ENCODE measurements at places on chromosomes 1 and 21.
A peak's percentile ranks its signal among the peaks of the same experiment; 100 is the strongest.

DNA sequence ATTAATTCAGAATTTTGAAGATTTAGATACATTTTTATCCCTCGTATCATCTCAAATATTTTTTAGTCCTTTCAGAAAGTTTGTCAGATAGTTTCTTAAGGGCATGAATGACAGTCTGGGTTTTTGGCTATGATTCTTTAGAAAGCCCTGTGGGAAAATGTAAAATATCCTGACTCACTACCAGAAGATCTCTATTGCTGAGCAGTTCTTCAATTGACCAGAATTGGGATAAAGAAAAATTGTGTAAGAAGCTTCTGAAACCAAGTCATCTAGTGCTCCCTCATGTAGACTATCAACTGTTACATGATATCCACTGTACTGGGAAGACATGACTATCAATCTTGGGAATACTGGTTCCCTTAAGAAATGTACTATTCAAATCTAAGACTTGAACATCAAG lies 608.3 kb upstream of the CHRM3 start:
- no peak for DNase-seq

DNA sequence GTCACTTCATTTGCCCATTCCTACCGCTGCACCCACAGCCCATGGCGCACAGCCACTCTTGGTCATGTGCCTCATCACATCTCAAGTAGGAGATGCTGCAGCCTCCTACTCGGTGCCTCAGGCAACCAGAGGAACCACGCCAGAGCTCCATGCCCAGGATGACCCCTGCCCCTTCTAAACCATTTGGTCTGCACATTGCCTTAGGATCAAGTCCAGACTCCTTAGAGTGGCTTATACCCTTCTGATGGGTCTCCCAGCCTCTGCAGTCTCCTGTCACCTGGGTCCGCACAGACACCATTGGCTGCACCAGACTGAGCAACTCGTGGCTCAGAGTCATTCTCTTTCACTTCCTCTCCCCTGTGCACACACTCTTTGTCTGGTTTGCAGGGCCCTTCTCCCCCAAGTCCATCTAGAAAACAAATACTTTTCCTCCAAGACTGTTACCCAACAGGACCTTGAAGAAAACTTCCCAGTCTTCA lies 2.2 kb upstream of the ADORA3 start:
- DNase-seq: no peak

GRCh38 chr1:200355801-200356200 lies 54.0 kb downstream of the ZNF281 start:
- DNase-seq: no peak

DNA sequence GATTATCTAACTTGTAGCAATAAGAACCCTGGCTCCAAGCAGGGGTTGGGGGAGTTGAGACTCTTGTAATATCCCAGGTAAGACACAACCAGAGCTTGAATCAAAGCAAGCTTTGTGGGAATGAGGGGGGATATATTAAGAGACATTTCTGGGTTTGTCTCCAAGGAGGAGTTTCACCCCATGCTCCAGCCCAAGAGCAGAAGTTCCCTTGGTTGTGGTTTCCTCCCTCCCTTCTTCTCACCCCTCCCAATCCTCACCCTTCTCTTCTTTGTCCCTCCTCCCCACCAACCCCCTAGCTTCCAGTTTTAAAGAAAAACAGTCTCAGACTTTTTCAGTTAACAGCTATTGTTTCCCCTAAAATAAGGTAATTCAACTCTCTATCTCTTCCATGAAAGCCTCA lies 11.9 kb downstream of the TRAF3IP3 start:
- no peak for DNase-seq

DNA sequence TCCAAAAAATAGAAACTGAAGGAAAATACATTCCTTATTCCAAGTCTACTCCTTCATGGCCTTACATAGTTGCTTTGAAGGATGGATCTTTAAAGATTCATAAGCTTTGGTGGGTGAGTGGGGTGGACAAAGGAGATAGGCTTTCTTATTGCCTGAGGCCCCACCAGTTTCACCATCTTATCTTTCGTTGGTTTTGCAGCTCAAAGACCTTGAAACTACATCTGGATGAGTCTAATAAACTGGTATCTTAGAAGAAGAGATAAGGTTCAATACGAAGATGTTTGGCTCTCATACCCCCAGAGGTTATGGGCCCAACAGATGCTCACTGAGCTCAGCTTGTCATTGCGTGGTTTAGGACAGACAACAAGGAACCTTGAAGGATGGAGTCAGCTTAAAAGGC lies 201.5 kb downstream of the HS2ST1 start:
- no peak for DNase-seq

DNA sequence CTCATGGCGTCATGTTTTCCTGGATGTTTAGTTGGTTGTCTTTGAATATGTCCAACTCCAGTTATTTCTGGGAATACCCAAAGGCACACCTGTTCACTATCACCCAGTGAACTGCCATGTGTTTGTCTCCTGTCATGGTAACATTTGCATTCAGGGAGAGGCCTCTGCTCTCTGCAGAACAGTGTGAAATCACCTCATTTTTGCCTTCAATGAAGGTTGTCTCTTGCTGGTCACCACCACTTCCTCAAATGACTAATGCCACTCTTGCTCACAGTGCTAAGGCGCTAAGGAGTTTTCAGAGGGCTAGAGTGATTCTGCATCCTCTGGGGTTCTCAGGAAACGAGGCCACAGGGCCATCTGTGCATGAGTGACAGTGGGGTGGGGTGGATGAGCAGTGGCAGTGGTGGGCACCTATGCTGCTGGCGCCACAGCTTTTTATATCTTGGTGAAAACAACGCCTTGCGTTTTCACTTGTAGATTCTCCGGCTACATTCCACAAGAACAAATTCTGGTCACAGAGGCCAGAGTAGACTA lies 60.0 kb upstream of the ATP5PO start:
- DNase-seq: peak; percentile 79

GRCh38 chr1:239987103-239987745 lies 104.5 kb upstream of the FMN2 start:
- DNase-seq: peak; percentile 78

DNA sequence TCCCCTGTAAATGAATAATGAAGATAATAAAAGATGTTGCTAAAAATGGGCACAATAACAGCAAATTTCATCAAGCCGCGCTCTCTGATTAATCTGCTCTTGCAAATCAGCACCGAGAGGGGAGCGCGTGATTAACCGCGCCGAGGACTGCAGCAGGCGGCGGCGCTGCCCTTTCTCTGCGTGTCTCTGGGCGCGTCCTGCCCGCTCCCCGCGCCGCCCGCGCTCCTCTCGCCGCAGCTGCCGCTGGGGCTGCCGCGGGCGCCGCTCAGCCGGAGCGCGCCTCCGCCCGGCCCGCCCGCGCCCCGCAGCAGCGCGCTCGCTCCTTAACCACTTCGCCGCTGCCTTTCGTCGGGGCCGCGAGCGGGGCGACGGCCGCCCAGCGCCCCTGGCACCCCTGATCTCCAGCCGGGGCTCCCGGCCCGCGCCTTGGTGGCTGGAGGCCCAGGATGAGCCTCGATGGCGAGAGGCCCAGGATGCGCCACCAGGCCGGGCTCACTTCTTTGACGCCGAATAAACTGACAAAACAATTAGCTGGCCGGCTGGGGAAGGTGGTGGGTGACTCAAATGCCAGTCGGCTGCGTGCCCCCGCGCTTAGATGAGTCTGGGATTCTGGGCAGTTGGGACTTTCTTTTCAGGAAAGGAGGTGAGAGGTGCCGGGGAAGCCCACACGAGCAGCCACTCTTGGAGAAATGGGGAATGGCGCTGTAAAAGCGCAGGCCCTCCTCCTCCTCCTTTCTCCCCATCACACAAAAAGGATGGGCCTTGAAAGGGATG lies 221.4 kb upstream of the PKN2 start:
- peak; percentile 17 for DNase-seq

DNA sequence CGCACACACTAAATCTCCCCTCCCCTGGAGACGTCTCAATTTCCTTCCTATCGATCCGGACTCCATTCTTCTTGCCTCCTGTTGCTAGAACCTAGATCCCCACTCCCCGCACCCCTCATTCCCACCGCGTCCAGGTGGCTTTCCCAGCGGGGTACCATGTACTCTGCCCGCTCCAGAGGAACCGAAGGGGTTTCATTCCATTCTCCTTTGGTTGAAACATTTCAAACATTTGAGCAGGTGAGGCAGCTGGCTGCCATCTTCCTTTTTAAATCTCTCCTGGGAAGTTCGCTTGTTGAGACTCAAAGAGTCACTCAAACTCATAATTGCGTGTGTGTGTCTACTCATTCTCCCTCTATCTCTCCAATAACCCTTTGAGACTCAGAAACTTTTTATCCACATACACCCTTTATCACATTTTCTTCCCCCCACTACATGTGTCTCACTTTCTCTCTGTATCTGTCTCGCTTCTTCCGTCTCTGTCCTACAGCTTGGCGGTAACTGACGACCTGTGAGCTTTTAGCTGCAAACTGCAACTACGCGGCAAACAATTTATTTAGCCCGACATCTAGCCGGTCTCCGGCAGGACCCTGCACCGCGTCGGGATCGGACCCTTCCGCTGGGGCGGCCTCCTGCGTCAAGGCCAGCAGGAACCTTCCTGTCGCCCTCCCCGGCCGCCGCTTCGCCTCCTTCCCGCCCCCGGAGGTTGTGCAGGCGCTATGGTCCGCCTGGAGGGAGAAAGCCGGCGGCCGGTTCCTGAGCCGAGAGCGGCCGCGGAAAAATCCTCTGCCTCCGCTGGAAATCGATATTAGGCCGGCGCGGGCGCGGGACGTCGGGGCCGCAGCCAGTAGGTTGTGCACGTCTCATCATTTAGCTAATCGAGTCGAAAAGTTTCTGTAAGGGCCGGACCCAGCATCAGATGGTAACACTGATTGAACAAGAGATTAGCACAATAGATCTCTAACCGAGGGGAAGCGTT lies 3.0 kb upstream of the FOXD3 start:
- no peak for DNase-seq

GRCh38 chr1:208059409-208060001 lies 148.6 kb upstream of the CD34 start:
- DNase-seq: no peak

DNA sequence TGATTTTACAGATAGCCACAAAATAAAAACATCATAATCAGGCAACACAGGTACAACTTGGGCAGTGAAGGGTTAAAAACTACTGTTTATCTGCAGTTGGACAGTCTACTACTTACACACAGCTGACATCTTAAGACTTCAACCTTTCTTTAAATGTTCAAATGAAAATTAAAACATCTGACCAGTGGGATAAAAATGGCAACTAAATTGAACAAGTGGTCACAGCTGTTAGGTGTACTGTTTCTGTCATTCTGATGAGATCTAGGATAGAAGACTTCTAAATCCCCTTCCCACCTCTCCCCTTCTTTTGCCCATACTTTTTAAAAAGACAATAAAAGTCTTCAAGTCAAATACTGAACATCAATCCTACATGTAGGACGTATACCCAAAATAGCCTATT lies 56.2 kb downstream of the ENAH start:
- no peak for DNase-seq

- DNase-seq: no peak
These were observed 82.5 kb downstream of the PDE9A start for GRCh38 chr21:42735944-42736343.

- no peak for DNase-seq
These were observed 234.4 kb upstream of the CHRM3 start for GRCh38 chr1:239151937-239152336.

DNA sequence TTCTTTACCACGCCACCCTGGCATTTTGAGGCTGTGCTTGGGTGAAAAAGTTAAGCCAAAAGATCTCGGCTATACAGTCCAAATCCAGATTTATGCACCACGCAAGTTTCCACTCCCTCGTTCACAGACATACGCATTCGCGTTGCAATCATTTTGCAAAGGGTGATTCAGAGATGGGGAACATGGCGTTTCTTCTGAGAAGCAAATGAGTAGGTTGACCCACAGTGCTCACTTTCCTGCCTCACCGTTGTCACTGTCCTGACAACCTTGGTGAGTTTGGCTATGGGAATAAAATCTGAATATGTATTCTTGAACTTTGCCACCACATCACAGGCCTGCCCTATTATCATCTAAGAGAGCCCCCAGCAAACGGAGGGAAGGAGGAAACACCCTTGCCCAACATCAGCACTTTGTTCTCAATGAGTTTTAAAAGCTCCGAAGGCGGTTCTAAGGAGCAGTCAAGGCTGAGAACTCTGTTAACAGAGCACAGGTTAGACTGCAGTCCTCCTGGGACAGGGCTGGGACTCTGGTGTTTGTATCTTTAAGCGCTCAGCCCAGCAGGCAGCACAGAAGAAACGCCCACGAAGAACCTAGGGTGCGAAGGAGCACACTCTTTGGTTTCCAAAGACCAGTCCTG lies 86.4 kb downstream of the RUNX1 start:
- no peak for DNase-seq

GRCh38 chr1:53370369-53370961 lies 42.6 kb upstream of the LRP8 start:
- no peak for DNase-seq

DNA sequence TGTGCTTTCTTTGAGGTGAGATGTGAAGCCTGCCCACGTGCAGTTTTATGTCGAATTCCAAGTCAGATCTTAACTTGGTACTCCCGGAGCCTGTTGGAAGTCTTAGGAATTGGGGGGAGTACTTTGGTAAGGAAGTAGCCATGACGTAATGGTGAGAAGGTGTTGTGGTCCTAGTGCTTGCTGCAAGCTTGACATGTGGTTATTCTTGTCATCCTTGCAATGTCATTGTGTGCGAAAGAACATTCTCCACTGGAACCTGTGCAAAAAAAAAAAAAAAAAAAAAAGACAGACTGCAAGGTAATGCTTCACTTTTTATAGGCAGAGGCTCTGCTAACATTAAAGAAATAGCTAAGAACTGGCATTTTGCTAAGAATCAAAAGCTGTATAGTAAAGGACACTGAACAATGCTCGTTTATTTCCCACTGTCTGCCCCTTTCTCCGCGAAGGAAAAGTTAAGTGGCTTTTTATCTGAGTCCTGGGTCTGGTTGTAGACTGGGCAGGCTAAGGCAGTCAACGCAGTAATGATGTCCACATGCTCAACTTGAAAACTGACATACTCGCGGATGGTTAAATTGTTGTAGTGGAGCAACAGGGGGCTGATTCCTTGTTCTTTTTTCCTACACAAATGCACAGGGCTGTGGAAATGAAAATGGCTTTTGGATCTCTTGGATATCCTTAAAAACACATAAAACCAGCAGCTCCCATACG lies 2.1 kb downstream of the KAZN start:
- DNase-seq: no peak

DNA sequence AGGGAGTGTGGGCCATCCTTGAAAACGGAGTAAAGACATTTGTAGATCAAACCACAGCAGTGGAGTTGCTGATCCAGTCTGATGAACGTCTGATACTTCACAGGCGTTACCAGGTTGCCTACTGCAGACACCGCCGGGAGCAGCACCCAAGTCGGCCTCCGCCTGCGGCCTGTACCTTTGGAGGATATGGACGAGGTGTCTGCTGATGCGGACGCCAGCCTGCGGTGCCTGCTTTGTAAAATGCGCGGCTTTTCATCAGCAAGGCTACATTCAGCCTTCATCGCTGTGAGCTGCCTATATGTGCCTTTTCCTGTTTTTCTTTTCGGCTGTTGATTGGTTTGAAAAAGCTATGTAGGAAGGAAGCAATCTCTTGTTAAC lies 16.0 kb downstream of the SLX9 start:
- no peak for DNase-seq

GRCh38 chr1:210674151-210674550 lies 345.4 kb downstream of the HHAT start:
- DNase-seq: no peak

DNA sequence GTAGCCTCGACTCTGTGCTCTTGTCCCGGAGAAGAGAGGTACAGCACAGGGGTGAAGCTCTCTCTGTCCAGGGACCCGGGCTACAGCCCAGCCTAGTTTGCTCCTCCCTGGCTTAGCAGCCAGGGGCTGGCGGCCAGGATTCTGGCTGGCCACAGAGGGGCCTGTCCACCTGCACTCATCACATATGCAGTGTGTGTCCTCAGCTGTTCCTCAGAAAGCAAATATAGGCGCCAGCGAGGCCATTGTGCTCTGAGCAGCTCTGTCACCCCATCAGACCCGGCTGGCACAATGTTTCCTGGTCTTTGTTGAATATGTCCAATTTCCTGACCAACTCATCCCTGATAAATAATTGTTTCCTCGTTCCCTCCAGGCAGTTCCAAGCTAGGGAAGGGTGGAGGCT lies 28.5 kb downstream of the KCND3 start:
- no peak for DNase-seq
